ENCODE measurements at places on chromosomes 12 and 14.

- no peak for DNase-seq
Measured at GRCh38 chr12:11556682-11557081, 92.8 kb upstream of the ETV6 start.

GRCh38 chr14:20791597-20791996 is 10.5 kb downstream of the RNASE6 start:
- DNase-seq, result no peak

DNA sequence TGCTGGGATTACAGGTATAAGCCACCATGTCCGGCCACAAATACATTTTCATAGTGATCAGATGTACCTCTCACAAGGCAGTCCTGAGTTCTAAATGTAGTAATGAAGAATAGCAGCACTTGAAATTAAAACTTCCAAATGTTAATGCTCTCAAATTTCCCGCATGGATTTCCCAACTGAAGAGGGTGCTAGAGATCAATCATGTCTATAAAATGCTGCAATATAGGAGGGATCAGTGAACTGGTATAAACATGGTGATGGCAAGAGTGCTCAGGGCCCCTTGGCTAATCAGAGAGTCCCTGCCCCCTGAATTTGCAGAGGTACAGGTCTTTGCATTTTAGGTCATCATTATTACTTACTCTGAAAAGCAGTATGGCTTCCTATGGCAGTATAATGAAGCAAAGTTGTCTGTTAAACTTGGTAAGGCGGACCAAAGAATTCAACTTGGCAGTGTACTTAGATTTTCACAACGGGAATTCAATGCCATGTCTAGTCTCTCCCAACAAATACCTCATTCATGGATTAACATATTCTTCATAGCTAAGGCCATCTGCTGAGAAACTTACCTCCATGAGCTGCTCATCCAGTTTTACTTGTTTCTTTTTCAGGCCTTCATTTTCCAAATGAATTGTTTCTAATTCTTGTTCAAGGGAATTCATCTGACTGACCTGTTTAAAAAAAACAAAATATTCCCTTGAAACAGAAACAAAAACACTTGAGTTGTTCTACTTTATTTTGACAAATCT is 67.0 kb upstream of the SAV1 start:
- DNase-seq, result peak; percentile 29

DNA sequence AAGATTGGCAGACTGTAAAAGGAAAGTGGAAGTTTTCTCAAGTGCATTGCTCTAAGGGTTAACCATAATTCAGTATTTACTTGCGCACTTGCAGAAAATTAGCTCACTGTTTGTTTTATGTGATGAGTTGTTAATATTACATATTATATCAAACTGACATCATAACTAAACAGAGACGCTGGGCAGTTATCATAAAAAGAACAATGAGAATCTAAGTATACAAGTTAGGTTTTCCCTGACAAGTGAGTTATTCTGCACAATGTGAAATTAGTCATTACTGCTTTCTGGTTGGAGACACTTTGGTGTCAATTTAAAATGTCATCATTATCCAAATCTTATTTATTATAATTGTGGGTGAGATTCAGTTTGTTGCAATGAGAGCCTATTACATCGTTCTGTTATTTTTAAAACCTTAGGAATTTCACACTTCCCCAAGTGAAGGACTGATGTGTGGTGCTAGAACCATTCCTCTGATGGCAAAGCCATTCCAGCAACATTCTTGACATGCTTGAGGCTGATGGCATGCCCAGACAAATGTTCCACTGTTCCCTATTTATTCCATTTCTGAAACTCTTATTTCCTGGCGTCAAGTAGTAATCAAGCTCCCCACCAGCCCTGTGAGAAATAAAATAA is 90.1 kb upstream of the FLRT2 start:
- no peak for DNase-seq

- peak; percentile 35 for DNase-seq
Measured at GRCh38 chr12:24814379-24815113, 134.4 kb downstream of the BCAT1 start.

DNA sequence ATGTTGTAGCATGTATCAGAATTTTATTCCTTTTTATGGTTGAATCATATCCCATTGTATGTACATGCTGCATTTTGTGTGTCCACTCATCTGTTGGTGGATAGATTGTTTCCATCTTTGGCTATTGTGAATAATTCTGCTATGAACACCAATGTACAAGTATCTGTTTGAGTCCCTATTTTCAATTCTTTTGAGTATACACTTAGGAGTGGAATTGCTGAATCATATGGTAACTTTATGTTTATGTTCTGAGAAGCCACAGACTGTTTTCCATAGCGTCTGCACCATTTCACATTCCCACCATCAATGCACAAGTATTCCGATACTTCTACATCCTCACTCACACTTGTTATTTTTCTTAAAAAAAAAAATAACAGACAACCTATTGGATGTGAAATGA is 91.5 kb downstream of the ARF6 start:
- no peak for DNase-seq

DNA sequence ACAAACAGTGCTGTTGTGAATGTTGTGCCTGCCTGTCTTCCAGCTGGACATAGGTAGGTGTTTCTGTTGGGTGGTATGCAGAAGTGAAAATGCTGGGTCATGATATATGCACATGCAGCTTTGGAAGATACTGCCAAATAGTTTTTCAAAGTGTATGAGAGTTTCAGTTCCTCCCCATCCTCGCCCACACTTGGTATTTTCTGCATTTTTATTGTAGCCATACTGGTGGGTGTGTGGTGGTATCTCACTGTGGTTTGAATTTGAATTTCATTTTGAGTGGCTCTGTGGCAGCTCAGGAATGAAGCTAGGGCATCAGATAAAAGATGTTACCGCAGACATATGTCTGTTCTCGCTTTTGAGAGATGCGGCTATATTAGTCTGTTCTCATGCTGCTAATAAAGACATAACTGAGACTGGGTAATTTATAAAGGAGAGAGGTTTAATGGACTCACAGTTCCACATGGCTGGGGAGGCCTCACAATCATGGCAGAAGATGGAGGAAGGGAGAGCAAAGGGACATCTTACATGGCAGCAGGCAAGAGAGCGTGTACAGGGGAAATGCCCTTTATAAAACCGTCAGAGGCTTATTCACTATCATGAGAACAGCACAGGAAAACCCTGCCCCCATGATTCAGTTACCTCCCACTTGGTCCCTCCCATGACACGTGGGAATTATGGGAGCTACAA is 183.1 kb downstream of the CAND1 start:
- DNase-seq, result no peak

DNA sequence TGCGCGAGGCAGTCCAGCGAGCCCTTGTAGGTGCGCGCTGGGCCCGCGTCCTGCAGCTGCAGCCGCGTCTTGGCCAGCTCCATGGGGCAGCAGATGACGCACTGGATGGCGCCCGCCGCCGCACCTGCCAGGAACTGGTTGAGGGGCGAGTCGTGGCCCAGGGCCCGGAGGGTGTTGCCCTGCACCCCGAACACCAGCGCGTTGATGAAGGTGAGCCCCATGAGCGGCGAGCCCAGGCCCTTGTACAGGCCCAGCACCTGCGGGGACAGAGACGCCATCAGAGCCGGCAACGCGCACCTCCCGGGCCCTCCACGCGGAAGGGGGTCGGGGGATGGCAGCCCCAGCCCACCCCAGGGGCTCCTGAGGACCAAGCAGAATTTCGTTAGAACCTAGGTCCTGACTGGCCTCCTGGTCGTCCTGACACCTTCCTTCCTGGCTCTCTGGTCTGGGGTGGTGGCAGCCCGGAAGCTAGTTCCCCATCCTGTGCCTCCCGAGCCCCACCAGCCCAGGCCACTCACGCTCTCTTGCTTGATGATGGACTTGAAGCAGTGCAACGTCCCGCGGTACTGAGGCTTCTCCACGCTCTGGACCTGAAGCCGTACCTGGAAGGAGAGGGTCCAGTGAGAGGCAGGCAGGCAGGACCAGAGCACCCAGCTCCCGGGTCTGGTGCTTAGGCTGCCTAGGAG is 13.3 kb downstream of the SLC25A29 start:
- no peak for DNase-seq

GRCh38 chr12:94203796-94204195 is 55.4 kb downstream of the PLXNC1 start:
- no peak for DNase-seq

GRCh38 chr12:124592481-124593160 is 25.2 kb upstream of the NCOR2 start:
- no peak for DNase-seq

- peak; percentile 89 for DNase-seq
Measured at GRCh38 chr12:53047221-53048032, 2.4 kb upstream of the TNS2 start.

- no peak for DNase-seq
Measured at GRCh38 chr12:104536841-104537240, 80.1 kb downstream of the CHST11 start.

DNA sequence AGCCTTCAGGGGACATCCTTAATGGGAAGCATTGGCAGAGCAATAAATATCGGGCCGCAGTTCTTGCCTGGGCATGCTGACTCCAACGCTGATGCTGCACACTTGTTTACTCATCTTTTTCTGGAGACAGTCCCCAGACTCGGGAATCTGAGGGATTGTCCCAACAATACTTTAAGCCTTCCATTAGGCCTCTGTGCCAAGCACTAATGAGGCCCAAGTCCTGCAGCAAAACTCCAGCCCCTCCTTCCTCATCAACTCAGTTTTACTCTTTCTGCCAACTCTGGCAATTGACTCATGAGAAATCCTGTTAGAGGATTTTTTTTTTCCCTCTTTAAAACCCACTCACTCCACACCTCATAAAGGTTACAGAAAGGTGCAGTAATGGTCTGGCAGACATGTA is 233.4 kb upstream of the PELI2 start:
- peak; percentile 42 for DNase-seq

DNA sequence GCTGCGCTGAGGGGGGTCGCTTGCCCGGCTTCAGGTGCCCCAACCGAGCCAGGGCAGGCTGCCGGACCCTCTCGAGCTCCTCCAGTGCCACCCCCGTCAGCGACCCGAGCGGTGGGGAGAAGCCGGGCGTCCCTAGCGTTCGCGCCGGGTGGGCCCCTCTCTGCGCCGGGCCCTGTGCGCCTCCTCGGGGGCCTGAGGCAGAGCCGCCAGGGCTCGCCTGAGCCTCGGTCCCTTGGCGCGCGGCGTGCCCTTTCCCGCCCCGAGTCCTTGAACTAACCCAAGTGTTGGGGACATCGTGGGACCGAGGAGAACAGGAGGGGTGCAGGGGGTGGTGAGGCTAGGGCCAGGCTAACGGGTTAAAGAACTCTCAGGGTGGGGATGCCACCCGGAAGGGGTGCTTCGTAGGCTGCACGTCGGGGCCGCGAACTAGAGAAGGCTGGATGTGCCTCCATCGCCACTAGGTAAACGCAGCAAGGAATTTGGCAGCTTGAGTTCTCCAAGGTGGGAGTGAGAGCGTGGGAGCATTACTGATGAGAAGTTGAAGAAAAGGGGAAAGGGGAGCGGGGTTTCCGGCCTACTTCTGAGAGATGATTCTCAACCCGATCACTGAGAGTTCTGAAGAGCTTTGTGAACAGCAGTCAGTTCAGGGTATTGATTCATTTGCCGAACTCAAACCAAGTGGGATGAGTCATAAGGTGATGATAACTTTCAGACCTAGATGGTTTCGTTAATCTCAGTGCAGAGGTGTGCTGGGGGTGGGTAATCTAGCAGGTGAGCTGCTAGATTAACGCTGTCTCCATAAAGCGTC is 618 bp downstream of the RNF34 start:
- DNase-seq, result peak; percentile 57

GRCh38 chr14:70897464-70897863 is 9.8 kb upstream of the PCNX1 start:
- DNase-seq, result peak; percentile 72

DNA sequence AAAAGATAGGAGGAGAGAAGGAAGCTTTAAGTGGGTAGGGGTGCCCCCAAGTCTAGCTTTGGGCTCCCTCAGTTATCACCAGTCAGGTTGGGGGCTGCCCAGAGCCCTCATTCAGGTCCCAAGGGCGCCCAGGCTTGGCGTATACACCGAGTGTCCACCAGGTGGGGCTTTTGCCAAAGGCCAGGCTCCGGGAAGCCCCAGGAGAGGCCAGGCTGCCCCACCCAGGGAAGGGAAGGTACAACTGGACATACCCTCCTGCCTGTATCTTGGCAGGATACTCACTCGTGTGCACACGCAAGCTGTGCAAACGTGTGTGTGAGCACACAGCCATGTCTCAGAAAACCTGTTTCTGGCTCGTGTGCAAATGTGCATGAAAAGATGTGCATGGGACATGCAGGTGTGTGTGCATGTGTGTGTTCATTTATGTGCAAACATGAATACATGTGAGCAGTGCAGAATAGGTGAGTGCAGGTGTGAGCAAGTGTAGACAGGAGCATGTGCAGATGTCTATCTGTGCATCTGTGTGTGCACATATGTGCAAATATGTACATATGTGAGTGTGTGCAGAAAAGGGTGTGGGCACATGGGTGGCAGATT is 103.9 kb upstream of the MYL2 start:
- peak; percentile 20 for DNase-seq

DNA sequence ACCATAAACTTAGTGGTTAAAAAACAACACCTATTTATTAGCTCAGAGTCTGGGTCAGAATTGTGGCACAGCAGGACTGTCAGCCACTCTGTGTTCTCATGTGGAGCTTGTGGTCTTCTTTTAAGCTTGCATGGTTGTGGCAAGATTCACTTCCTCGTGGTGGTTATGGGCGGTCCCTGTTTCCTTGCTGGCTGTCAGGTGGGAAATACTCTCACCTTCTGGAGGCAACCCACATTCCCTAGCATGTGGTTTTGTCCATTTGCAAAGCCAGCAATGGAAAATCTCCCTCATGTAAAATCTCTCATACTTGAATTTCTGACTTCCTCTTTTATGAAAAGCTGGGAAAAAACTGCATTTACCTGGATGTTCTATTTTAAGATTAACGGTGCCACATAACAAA is 229.8 kb downstream of the ALX1 start:
- DNase-seq, result no peak

- no peak for DNase-seq
Measured at GRCh38 chr14:99226687-99227086, 45.3 kb downstream of the BCL11B start.

DNA sequence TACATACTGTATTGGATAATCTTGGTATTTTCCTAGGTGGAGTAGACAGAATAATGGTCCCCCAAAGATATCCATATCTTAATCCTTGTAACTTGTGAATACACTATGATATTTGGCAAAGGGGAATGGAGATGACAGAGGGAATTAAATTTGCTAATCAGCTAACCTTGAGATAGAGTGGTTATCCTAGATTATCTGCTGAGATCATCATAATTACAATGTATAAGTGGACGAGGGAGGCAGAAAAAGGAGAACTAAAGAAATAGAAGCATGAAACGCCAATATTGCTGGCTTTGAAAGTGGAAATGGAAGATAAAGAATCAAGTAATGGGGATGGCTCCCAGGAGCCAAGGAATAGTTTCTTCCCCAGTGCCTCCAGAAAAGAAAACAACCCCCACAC is 398.7 kb downstream of the NOVA1 start:
- no peak for DNase-seq

- peak; percentile 43 for DNase-seq
Measured at GRCh38 chr12:56346675-56347074, 8.0 kb downstream of the IL23A start.

GRCh38 chr12:89663577-89664357 is 44.9 kb downstream of the ATP2B1 start:
- no peak for DNase-seq

- no peak for DNase-seq
Measured at GRCh38 chr12:64082866-64083268, 139.2 kb downstream of the KICS2 start.

- DNase-seq, result no peak
Measured at GRCh38 chr14:84959851-84960520, 570.0 kb upstream of the FLRT2 start.

- no peak for DNase-seq
Measured at GRCh38 chr14:63659726-63660125, 18.1 kb upstream of the WDR89 start.

- DNase-seq, result peak; percentile 38
Measured at GRCh38 chr12:124277394-124278241, 17.3 kb upstream of the RFLNA start.
